ENCODE measurements at places on chromosomes 12 and 14.
A peak's percentile ranks its signal among the peaks of the same experiment; 100 is the strongest.

GRCh38 chr12:114679942-114680341 is 4.0 kb downstream of the TBX3 start:
- no peak for DNase-seq

GRCh38 chr14:88551980-88552431 is 2.8 kb downstream of the PTPN21 start:
- no peak for DNase-seq

GRCh38 chr14:90179357-90179756 is 77.0 kb upstream of the PSMC1 start:
- no peak for DNase-seq

GRCh38 chr12:88781909-88782308 is 201.6 kb upstream of the KITLG start:
- DNase-seq: no peak

- no peak for DNase-seq
Measured at GRCh38 chr12:60714141-60714900, 1118.5 kb downstream of the SLC16A7 start.

GRCh38 chr12:58095002-58095401 is 153.6 kb downstream of the ATP23 start:
- no peak for DNase-seq

- no peak for DNase-seq
Measured at GRCh38 chr14:61560323-61560722, 135.0 kb upstream of the HIF1A start.

DNA sequence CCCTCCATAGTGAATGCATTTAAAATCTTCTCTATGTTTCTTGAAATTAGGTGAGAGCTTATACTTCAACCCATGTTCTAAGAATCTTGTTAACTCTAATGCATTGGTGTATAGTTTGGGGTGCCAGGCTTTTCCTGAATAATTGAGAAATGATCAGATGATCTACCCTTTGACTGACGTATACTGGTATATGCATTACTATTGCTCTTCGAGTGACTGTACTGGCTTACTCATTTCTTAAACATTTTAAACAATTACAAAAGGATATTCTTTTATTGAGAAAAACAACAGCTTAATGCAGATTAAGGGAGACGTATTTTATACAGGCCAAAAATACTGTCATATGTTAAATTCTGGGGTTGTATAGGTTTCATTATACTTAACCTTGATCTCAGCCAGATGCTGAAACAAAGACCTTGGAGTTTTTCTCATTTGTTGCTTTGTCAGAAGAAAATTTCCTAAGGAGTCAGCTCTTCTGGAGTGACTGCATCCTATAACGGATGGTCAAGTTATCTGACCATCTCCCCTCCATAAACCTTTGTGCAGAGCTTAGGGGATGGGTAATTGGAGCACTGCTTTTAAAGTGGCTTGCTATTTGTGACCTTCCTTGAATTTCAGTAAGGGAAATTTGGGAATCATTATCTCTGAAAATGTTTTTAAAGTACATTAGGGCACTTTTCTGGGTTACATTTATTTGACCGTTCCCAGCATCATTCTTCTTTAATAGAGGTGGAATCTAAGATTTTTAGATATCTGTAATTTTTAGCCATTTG is 507.6 kb downstream of the PCNX1 start:
- DNase-seq: no peak

- DNase-seq: no peak
Measured at GRCh38 chr12:120950807-120951206, 27.5 kb upstream of the HNF1A start.

DNA sequence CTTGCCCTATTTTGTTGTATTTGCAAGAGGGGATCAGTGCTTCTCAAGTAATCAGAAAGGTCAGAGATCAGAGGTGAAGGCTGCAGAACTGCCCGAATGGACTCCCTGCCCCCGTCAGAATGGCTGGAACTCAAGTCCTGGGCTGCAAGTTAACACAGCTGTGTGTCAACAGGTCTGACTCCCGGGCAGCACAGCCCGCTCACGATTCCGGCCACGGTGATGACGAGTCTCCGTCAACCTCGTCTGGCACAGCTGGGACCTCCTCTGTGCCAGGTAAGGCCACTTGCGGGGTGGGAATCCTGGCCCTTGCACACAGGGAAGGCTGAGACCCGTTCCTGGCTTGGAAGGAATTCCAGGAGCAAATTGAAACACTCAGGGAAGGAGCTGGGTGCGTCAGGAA is 13.4 kb downstream of the DCAF4 start:
- DNase-seq: no peak

GRCh38 chr14:94398536-94398935 is 10.1 kb upstream of the SERPINA1 start:
- no peak for DNase-seq

DNA sequence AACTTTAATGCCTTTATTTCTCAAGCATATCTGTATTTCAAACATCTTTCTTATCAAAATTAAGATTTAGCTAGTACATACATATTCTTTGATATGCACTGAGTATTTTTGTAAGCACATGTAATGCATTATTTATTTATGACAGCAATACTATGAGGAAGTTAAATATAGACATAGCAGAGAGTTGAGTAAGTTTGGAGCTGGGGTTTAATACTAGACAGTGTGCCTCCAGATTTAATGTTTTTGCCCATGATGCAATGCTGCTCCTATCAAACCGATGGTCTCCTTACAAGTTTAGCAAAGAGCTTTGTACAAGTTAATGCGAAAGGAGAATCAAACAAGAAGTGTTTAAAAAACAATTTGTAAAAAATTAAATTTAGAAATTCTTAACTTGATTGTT is 826.6 kb upstream of the MGAT4C start:
- no peak for DNase-seq

- no peak for DNase-seq
Measured at GRCh38 chr12:41619705-41620104, 431.6 kb downstream of the PDZRN4 start.

DNA sequence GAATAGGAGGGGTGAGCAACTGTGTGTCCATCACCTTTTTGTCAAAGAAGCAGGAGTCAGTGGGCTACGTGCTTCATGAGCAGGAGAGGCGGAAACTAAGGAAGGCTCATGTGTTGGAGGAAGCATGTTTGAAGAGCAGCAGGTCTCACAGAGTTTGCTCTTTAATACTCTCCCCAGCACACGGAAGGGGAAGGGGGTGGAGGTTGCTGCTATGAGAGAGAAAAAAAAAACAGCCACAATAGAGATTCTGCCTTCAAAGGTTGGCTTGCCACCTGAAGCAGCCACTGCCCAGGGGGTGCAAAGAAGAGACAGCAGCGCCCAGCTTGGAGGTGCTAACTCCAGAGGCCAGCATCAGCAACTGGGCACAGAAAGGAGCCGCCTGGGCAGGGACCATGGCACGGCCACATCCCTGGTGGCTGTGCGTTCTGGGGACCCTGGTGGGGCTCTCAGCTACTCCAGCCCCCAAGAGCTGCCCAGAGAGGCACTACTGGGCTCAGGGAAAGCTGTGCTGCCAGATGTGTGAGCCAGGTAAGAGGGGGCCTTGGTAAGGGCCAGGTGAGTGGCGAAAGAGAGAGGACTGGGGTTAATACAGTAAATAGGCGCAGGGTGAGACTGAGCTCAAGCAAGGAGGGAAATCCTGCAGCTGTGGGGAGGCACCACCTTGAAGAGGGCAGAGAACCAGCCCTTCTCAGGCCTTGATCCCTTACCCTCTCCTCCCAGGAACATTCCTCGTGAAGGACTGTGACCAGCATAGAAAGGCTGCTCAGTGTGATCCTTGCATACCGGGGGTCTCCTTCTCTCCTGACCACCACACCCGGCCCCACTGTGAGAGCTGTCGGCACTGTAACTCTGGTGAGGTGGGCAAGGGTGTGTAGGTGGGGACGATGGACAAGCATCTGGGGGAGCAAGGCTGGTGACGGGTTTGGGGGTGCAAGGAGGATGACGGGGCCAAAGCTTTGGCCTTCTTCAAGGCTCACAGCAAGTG is at the start of gene CD27:
CD27 (plus strand) TSS at position 252 of the 985 bp plus-strand sequence; CDS start at position 393, 141 bp downstream.
- no peak for DNase-seq

GRCh38 chr12:108033090-108033489 is 96.0 kb upstream of the WSCD2 start:
- DNase-seq: no peak

DNA sequence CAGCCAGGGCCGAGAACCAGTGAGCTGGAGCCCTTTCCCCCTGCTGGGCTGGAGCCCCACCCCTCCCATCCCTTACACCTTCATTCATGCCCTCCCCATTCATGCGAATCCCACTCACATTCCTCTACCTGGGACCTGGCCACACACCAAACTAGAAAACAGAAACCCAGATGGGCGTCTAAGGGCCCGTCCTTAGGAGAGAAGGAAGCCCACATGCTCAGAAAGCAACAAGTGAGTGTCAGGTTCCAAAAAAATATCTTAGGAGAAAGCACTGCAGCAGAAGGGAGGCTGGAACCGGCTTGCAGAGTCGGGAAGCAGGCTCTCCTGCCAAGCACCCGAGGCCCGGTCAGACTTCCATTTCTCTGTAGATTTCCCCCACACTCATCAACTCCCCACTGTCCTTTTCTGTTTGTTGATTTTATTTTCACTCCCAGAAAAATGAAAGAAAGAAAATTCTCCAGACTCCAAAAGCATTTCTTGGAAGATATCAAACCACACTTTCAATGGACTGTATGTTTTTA is 13.6 kb downstream of the BCL11B start:
- peak; percentile 37 for DNase-seq

DNA sequence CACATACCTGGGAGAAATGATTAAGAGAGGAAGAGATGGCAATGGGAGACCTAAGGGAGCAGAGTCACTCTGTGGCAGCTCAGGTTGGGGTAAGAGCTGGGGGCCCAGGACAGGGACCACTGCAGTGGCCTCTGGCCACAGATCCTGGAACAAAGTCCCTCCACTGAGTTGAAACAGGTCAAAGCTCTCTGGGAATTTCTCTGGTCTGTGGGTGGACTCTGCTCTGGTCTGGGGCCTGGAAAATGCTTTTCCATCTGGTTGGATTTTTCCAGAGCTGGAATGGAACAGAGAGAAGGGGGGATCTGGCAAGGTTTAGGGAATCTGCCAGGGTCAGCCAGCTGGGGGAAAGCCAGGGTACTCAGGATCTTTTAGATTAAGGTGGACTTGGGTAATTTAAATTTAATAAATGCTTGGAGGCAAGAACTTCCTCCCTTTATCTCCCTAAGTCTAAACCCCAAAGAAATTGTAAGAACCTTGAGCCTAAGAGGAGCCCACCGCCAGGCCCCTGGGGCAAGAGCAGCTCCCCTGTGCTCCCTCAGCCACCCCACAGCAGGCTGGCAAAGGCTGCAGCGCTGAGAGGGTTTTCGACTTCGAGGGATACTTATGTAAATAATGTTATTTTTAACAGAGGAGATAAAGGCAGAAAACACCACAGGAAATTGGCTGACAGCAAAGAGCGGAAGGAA is 3.7 kb downstream of the HOXC10 start:
- DNase-seq: no peak

- DNase-seq: no peak
Measured at GRCh38 chr14:74621556-74621955, 9.5 kb upstream of the LTBP2 start.

- DNase-seq: no peak
Measured at GRCh38 chr12:26471560-26471959, 276.2 kb downstream of the SSPN start.

- no peak for DNase-seq
Measured at GRCh38 chr12:52291267-52291935, at the start of gene KRT81. Gene KRT81, minus strand, starts transcription at chr12:52291534. Its CDS starts 69 bp downstream, at chr12:52291465.

- DNase-seq: no peak
Measured at GRCh38 chr14:68230202-68230949, 410.8 kb downstream of the RAD51B start.

- DNase-seq: no peak
Measured at GRCh38 chr12:65511134-65511834, 232.8 kb downstream of the MSRB3 start.

DNA sequence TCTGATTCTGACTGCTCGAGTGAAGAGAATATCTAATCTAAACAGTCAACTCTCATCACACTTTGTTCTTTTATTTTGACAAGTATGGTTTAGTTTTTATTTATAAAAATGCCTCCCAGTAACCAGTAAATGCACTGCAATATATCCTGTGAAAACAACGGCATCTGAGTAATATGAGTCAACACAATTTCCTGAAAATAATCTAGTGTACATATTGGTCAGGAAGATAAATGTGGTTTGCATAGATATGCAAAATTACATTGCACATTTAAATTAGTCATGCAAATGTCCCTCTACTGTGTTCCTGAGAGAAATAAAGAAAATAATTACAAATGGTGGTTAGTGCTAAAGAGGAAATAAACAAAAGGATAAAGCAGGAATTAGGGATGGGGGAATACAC is 1190.7 kb upstream of the SEL1L start:
- DNase-seq: no peak

DNA sequence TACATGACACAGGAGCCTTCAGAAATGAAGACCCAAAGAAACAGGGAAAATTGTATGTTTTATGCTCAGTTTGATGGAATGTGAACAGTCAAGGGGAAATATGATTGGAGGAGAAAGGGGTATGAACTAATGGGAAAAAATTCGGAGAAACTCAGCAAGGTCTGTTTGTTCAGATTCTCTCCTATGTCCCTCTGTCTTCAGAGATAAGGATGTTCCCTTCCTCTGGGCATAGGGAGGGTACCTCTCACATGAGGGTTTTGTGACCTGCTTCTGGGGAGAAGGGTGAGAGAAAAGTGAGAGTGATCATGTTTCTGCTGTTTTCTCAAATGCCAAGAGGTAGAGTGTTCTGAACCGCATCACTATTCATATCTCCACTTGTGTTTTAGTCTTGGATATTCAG is 26.6 kb upstream of the LIMA1 start:
- DNase-seq: no peak

- no peak for DNase-seq
Measured at GRCh38 chr12:22658214-22658613, 33.2 kb downstream of the ETNK1 start.

DNA sequence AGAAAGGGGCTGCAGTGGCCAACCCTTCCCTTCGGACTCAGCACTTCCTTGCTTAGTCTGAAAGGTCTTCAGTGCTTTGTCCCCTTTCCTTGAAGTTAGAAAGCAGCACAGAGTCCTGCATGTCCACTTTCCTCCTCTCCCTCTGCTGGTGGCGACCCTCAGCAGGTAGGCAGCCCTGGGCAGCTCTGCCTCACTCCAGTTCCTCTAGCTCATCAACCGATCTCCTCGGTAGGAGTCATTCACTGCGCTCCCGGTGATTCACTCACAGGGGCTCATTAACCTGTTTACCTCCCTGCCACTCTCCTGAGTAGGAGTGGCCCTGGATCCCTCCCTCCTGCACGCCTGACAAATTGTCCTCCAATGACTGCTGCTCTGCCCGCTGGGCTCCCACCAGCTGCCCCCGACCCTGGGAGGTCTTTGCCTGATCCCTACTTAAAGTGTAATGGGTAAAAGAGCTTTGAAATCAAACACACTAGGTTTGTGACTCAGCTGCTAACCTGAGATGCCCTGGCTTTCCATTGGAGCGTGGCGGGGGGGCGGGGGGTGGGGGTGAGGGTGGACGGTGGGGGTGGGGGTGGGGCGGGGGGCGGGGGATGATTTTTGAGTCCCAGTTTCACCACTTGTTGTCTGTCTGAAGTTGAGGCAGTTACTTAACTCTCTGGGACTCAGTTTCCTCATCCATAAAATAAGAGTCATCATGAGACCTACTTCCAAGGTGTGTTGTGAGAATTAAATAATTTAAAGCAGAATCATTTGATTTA is 4.2 kb downstream of the SCNN1A start:
- no peak for DNase-seq

- no peak for DNase-seq
Measured at GRCh38 chr14:58739674-58740073, 101.9 kb downstream of the DACT1 start.

- no peak for DNase-seq
Measured at GRCh38 chr14:20988717-20989470, 886 bp upstream of the METTL17 start.

All from tibial artery (tissue), 4 donors.